ENCODE measurements at places on chromosomes 1 and 21.

- DNase-seq, result no peak
Measured at GRCh38 chr1:83016354-83016849, 982.5 kb downstream of the TTLL7 start.

DNA sequence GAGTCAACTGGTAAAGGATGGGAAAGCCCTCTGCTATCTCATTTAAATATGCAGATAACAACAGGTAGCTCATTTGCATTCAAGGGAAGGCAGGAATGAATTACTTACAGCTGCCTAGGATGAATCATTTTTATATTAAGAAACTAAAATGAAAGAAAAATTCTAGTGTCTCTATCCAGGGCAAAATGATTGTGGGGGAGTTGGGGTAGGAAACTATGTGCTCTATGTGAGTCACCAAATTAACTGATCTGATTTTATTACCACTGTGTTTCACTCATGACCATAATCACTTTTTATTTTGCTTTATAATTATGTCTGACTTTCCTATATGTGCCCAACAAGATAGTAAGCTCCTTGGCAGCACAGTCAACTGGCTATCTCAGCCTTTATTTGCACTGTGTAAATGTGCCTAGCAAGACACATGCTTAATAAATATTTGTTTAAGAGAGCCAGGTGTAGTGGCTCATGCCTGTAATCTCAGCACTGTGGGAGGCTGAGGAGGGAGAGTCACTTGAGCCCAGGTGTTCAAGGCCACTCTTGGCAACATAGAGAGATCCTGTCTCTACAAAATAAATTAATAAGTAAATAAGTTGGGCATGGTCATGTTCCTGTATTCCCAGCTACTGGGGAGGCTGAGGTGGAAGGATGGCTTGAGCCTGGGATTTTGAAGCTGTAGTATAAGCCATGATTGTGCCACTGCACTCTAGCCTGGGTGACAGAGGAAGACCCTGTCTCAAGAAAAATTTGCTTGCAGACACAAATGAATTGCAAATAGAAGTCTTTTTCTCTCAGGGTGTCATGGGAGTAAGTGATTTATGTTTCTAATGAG is 84.1 kb downstream of the SPAG17 start:
- no peak for DNase-seq

DNA sequence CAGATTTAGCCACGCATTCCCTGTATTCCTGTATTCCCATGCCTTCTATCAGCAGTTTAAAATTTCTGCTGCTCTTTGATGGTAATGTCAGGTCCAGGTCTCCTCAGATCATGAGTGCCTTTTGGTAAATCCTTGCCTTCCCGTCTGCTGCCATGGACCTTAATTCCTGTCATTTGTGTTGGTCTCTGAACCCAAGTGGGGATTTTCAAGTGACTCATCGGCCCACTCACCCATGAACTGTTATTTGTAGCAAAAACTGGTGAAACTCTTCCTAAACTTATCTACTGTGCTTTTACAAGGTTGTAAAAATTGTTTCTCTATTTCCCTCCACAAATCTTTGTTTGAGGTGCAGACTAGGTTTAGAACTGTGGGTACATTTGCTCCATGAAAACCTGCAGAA is 47.4 kb downstream of the ACTN2 start:
- no peak for DNase-seq

GRCh38 chr1:22275626-22276395 is 132.9 kb upstream of the WNT4 start:
- DNase-seq, result peak; percentile 39

Measured in neuronal stem cell (in vitro differentiated cells).